ENCODE measurements at places on chromosomes 5 and 9.

DNA sequence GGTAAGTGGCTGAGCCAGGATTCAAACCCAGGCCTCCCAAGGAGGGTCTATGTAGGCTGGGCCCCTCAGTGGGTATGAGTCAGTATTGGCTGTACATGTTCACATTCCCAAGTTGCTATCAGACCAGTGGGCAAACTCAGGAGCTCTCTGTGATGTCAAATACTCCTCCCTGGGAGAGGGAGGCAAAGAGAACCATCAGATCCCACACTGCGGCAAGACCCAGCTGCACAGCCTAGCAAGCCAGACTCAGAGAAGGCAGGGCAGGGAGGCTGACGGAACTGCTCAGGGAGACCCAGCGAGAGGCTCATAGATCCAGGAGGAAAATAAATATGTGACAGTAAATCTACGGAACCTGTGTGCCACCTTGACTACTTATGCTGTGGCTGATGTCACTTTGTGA is 42.6 kb upstream of the SAP30L start:
- no peak for DNase-seq

DNA sequence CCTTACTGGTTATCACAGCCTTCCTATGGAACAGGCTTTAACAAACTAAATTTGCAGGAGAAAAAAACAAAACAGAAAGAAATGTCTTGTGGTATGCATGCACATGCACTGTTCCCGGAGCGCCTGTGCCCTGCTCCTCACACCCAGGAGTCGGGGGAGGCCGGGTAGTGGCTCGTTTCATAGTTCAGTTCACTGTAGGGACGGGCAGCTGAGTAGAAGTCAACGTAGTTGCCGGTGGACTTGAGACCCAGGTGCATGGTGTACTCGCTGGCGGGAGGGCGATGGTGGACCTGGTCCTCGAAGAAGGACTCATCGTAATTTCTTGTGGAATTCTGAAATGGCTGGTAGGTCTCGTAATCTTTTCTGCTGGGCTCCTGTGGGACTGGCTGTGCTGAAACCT is 212.3 kb upstream of the DAP start:
- DNase-seq, result no peak

- DNase-seq, result no peak
Observed at GRCh38 chr9:69044240-69045219, 9.0 kb downstream of the FXN start.

GRCh38 chr9:7174301-7174700 is 416.5 kb downstream of the KDM4C start:
- DNase-seq, result no peak

DNA sequence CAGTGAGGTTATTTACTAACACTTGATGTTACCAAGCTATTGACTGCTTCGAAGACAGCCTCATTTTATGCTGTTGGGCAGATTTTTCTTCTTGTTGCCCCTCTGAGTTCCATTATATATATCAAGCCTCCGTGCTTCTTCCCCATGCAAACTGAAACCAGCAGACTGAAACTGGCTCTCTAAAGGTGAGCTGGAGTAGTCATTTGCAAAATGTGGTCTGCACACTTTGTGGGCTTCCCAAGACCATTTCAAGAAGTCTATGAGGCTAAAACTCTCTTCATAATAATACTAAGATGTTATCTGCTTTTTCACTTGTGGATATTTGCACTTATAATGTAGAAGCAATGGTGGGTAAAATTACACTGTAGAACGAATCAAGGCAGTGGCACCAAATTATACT is 13.9 kb downstream of the SLC36A1 start:
- DNase-seq, result no peak

DNA sequence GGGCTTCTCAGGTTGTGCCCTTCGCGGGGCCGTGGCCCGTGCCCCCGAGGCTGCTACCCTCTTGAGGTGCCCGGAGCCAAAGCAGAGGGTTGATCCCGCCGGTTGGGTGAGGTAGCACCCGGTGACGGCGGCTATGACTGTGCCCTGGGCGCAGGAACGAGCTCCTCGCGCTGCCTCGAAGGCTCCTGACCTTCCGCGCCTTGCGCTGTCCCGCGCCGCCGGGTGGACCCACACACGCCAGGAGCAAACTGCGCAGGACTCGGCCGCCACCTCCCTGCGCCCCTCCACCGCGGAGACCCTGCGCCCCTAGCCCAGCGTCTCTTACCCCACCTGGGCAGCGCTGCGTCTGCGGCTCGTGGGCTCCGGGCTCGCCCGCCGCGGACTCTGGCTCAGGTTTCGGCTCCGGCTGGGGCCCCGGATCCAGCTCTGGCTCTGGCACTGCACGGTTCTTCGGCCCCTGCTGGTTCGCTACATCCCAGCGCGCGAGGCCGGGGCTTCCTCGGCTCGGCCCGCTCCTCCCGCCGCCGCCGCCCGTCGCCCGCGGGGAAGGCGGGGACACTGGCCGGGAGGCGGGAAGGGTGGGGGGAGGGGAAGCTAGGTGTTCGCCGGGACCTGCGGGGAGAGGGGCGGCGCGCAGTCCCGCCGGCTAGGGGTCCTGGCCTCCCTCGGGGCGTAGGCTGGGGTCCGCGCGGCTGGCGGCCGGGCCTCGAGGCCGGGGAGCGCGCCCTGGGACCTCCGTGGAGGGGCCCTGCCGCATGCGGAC is 5.4 kb upstream of the PITX1 start:
- DNase-seq, result no peak

GRCh38 chr9:133046900-133047295 is 14.9 kb upstream of the CEL start:
- DNase-seq, result no peak

- no peak for DNase-seq
Observed at GRCh38 chr9:81321551-81321950, 367.8 kb downstream of the TLE1 start.

- no peak for DNase-seq
Observed at GRCh38 chr5:88667496-88668201, 215.3 kb downstream of the MEF2C start.

DNA sequence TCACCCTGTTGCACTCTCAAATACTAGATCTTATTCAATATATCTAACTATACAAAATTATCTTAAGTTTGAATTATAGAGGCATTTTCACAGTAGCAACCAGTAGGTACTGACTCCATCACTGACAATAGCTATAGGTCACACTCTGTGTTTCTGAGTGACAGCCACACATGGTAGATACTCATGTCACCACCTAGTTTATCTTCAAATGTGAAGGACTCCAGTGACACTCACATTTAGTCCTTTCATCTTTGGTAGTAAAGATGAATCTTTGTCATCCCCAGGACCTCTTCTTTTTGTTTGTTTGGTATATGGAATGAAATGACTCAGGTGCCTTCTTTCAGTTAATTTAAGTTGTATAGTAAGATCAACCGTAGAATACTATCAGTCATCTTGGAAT is 102.5 kb upstream of the DHFR start:
- DNase-seq, result no peak

All from SIG-M5 (cell line).